ENCODE measurements at places on chromosomes 7 and 10.

- DNase-seq = no peak
Measured at GRCh38 chr10:85100495-85100894, 772.1 kb downstream of the CCSER2 start.

DNA sequence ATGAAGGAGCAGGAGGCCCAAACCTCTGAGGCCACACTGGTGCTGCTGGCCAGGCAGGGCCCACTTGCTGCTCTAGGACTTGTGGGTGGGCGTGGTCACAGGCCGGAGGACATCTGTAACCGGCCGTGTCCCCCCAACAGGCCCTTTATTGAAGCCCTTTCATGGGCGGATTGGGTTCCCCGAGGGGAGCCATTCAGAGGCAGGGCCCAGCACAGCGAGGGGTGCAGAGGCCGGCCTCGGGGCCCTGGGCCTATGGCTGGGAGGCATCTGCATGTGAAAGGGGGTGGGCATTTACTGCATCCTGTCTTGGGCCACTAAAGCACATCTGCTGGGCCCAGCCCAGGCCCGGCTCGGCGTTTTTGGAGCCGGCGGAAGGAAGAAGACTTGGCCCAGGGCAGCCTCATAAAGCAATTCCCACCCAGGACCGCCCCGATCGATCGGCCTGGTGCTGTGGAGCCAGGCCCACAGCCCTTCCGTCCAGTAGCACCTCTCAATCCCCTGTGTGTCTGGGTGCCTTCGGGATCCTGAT, 8.4 kb downstream of the LHPP start:
- no peak for DNase-seq

- no peak for DNase-seq
Measured at GRCh38 chr7:151687523-151688235, 168.0 kb upstream of the RHEB start.

DNA sequence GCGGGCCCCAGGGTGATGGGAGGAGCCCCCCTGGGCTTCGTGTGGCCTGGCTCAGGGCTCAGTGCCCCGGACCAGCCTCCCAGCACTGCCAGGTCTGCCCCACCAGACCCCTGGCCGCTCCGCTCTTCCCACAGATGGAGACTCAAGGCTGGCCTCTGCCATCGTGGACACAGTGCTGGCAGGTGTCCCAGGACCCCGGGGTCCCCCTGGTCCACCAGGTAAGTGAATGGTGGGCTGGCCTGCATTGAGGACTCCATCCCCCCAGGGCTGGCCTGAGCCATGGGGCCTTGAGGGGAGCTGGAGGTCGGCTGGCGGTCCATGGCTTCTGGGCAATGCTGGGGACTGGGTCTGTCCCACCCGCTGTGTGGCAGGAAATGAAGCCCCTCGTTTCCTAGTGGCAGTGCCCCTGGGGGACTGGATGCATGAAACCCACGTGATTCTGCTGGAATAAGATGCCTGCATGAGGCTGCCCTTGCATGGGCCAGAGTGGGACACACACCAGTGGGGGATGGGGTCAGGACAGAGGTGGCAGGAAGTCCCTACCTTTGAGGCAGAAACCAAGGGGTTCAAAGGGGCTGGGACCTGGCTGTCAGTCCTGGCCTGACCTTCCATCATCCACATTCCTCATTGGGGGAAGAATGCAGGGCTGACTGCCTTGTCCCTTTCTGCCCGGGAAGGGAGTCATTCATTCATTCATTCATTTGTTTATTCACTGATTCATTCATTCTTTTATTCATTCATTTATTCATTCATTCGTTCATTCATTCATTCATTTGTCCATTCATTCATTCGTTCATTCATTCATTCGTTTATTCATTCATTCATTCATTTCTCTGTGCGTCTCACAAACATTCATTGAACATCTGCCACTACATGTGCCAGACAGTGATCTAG, 81.8 kb downstream of the MYL10 start:
- no peak for DNase-seq

- DNase-seq = no peak
Measured at GRCh38 chr10:3179174-3179573, 6.6 kb upstream of the PITRM1 start.

DNA sequence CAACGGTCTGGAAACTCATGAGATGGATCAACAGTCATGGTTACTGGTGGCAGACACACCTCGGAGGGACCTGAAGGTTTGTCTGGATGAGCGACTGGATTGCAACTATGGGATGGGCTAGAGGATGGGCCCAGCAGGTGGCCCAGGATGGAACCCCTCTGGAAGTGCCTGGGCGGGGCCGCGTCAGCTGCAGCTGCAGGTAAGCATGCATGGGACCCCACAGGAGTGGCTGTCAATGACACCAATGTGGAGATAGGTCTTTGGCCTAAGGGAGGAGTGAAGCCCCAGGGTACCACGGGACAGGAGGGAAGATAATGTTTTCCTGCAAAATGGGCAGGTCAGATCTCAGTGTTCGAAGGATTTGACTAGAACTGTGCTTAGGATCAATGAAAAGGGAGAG, 103.4 kb downstream of the LANCL2 start:
- DNase-seq = no peak

GRCh38 chr7:73715648-73716317, 3.7 kb downstream of the STX1A start:
- DNase-seq = no peak

- no peak for DNase-seq
Measured at GRCh38 chr10:86962981-86963310, 4.5 kb downstream of the SNCG start.

DNA sequence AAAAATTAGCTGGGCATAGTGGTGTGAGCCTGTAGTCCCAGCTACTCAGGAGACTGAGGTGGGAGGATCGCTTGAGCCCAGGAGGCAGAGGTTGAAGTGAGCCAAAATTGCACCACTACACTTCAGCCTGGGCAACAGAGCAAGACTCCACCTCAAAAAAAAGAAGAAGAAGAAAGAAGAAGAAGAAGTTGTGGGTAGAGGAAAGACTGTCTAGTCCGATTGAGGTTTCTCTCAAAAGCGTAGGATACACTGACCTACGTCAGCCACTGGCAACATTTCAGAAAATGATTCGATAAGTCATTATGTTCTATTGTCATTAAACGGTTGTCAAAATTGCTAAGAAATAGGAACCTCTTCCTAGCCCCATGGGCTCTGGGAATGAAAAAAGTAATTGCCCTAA, 22.3 kb upstream of the RHBDD2 start:
- no peak for DNase-seq

DNA sequence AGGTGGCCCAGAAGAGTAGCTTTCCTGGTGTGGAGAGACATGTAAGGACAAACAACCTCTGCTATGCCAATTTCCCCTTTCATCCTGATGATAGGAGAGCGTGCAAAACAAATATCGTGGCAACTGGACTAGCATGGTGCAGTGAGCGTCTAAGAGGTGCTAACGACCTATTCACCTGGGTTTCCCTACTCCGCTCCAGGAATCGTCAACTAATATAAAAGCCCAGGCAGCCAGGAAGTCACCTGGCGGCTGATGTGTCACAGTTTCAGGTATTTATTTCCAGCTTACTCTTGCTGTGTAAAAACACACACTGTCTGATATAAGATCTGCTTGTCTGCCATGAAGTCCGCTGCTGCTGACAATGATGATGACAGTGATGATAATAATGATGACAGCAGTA, 56.5 kb upstream of the EFCAB10 start:
- no peak for DNase-seq

DNA sequence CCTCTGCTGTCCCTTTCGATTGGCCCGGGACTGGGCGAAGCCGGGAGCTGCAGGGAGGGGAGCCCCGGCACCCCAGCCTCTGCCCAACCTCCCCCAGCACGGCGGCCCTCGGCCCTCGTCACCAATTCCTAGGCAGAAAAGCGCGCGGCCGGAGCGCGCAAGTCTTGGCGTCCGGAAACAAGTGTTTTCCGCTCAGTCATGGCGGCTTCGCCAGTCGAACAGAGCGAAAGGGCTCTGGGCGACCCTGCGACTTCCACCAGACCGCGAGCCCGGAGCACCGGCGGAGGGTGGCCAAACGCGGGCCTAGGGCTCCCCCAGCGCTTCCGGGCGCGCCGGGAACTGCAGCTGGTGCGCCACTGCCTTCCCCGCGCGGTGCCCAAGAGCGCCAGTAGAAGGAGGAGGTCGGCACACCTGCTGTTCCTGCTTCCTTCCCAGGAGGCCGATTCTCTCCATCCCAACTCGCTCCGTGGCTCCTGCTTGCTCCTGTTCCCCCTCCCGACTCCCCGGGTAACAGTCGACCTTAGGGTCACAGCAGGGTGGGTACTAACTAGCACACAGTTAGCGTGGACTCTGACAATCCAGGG, 729.9 kb downstream of the ZWINT start:
- DNase-seq = no peak

DNA sequence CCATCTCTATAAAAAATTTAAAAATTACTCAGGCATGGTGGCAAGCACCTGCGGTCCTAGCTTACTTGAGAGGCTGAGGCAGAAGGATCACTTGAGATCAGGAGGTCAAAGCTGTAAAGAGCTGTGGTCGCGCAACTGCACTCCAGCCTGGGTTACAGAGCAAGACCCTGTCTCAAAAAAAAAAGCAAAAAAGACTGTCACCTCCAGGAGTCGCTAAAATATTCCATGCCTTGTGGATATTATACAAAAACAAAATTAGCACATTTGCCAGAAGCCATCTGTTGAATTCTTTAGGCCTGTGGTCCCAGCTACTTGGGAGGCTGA, 87.0 kb upstream of the SDK1 start:
- DNase-seq = no peak

- no peak for DNase-seq
Measured at GRCh38 chr10:91711885-91712680, 79.2 kb upstream of the PPP1R3C start.

DNA sequence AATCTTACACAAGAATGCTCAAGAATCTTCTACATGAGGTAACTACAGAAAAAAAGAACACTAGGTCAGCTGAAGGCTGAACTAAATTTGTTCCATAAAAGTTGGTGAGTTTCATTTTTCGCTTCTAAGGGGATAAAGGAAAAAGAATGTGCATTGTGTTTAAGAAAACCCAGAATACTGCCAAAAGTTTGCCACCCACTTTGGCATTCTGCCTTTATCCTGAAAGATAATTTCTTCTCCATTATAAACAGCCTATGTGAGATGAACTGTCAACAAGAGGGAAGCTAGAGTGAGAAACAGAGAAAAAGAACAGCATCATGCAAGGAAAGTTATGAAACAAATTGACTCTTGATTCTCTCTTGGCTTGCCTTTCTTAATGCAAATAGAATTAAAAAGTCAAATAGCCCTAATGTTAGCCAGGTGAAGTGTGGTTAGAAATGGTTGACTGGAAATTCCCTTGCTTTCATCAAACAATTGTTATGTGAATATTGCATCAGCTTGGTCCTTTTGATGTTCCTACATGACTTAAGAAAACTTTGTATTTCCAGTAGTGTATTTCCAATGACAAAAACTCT, 25.8 kb downstream of the STEAP1 start:
- no peak for DNase-seq

DNA sequence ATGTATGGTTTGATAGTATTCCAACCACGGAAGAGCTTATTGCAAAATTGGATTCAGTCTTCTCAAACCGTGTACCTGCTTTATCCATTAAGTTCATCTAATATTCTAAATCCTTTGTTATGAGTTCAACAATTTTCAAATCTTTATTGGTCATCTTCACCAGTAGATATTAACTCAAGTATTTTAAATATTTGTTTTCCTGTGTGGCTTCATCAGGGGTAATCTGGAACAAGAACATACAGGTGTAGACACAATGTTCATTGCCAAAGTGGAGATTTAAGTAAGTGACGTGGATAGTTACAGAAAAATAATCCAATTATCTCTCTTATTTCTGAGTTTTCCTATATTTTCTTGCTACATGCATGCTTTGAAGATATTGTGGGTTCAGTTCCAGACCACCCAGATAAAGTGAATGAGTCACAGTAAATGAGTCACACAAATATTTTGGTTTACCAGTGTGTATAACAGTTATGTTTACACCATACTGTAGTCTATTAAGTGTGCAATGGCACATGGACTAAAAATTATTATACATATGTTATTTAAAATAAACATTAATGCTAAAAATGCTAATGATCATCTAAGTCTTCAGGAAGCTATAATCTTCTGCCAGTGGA, 429.0 kb upstream of the POT1 start:
- no peak for DNase-seq

DNA sequence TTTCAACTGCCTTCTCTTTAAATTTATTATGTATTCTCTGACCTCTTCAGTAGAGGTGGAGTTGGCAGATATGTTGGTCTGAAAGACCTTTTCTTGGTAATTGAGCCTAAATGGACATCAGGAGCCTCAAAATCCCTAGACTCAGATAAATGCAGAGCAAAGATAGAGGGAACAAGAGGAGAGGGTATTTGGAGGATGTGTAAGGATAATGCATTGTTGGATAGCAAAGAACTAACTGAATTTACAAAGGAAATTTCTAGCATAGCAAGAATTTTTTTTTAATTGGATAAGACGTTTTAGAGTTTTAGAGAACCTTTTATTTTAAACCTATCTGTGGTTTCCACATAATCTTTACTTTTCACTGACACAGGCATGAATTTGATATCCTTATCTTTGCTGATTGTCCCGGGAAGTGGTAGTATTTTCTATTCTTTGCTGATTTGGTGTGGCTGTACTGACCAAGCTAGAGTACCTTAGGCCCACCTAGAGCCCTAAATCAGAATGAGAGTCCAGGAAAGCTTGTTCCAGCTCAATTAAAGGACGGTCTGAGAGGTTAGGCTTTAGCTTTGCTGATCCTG, 91.3 kb downstream of the NRF1 start:
- no peak for DNase-seq

GRCh38 chr10:97723001-97723400, 9.5 kb downstream of the MARVELD1 start:
- no peak for DNase-seq

- DNase-seq = no peak
Measured at GRCh38 chr7:101816595-101817470, 593 bp upstream of the CUX1 start.

DNA sequence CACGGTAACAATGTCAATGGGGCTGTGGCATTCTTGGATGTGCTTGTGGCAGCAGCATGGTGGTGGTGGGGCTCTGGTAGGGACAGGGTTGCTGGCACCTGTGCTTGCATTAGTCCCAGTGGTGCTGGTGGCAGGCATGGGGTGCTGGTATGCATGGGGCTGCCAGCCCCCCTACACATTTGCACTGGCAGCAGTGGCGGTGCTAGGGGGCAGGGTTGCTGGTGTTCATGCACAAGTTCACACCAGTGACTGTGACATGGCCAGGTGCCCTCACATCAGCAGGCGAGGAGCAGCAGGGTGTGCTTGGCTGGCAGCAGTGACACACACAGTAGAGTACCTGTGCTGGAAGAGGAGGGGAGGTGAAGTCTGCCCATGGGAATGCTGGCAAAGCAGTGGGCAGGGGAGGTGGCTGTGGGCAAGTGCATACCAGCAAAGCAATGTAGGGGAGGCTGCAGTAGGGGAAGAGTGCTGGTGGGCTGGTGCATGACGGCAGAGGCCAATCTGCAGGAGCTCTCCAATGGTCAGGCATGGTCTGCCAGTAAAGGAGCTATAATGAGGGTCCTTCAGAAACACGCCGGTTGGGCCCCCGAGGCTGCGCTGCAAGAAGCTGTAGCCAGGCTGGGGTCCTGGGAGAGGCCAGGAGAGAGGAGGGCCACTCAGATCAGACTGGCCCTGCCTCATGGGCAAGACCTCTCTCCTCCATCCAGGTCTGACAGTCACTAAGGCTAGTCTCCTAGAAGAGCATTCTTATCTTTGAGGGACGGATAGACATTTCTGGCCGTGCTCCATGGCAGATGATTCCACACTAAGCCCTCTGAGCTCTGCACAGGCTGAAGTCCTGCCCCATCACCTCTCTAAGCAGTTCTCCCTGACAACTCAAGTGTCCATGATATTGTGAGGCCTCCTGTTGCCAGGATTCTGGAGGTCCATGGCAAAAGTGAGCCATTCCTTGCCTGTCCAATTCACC, 406.4 kb downstream of the SEMA3D start:
- no peak for DNase-seq

- no peak for DNase-seq
Measured at GRCh38 chr10:86440874-86441843, 74.6 kb upstream of the GRID1 start.

GRCh38 chr7:24728503-24729364, 28.5 kb downstream of the GSDME start:
- DNase-seq = no peak

Data from CD4-positive, alpha-beta T cell treated with Interleukin-17A for 1 hour (primary cell).